ENCODE measurements at places on chromosomes 12 and 14. TPM values are rescaled to one million over a fixed set of nuclear protein-coding genes. Genes with fewer than 3 reads are reported as not detected.

DNA sequence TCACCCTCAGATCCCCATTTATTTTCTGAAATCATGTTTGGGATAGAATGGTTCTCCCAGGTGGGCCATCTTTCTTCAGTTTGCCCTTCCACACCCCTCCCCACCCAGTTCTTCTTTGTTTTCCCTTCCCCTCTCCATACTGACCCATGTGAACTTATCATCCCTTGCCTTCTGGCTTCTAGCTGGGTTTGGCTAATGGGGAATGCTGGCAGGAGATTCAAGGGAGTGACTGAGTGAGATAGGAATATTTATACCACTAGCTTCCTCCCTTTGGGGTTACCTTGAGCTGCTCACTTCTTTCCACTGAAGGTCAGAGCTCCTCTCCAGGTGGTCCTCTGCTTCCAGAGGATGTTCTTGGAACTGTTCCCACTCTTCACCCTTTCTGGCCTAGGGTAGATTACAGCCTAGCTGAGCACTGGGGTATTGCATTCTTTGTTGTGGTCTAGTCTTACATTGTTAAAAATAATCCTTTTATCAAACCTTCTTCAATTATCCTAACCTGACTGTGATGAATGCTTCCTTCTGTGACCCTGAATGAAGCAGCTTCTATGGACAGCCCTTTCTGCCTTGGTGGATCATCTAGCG is 88.3 kb upstream of the ATP2B1 start:
- DNase-seq, result no peak

GRCh38 chr12:59668674-59669073 is 72.8 kb downstream of the SLC16A7 start:
- no peak for DNase-seq

GRCh38 chr12:5690240-5690639 is 254.8 kb downstream of the ANO2 start:
- no peak for DNase-seq

DNA sequence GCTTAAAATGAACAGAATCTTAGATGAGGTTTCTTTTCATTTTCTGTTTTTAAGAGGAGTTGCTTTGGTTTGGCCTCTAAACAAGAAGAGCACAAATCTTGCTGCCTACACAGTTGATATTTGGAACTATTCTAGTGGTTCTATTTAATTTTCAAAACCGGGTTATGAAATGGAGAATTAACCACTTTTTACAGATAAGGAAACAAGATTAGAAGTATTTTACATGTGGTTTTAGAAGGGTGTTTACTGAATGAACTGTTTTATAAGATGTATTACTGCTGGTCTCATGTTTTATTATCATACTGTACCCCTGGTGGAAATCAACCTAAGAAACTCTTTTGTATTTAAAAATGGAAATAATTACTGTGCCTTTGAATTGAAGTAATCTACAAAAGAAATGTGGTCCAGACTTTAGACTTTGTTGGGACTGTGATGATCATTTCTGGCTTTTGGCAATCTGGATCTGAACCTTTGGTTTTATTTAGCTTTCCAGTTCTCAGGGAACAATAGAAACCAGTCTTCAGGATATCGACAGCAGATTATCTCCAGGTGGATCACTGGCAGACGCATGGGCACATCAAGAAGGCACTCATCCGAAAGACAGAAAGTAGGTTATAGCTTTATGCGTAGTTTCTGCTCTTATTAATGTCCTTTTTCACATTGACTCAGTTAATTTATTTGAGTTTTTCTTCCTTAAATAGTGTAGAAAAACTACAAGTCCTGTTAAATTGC is 43.2 kb downstream of the TBK1 start:
- no peak for DNase-seq

- DNase-seq, result peak; percentile 37
Measured at GRCh38 chr12:92593734-92594402, 108.9 kb upstream of the PLEKHG7 start.

- no peak for DNase-seq
Measured at GRCh38 chr14:23936084-23936829, 17.3 kb upstream of the DHRS4 start.

- DNase-seq, result no peak
Measured at GRCh38 chr12:98149270-98149669, 366.1 kb upstream of the TMPO start.

- DNase-seq, result no peak
Measured at GRCh38 chr14:68974759-68975347, 4.2 kb downstream of the ACTN1 start.

Gene TDRD9
- 0.29 TPM for total RNA-seq

Gene AQP2
- not detected for total RNA-seq

Gene MFAP5
- total RNA-seq, result 0.75 TPM
